ENCODE measurements at places on chromosomes 2 and 18.

GRCh38 chr18:74126684-74127655 lies 20.7 kb downstream of the FBXO15 start:
- no peak for DNase-seq

DNA sequence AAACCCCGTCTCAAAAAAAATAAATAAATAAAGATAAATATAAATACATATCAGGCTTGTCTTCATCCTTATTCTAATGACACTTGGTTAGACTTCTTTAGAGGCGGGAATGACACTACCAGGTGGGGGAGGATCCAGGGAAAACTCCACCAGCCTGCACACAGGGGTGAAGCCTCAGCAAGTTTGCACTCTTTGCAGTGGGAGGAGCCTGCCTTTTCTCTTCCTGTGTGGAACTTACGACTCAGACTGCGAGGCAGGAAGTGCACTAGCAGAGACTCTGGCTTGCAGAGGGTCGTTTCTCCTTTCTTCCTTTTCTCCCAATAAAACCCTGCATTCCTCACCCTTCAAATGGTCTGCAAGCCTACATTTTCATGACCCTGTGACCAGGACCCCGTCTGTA lies 153.6 kb upstream of the CBLN2 start:
- no peak for DNase-seq

GRCh38 chr2:99640635-99641151 lies 150.9 kb upstream of the REV1 start:
- DNase-seq: no peak

- no peak for DNase-seq
Measured at GRCh38 chr2:199458009-199458805, 468 bp upstream of the SATB2 start.

- DNase-seq: no peak
Measured at GRCh38 chr2:71153585-71154224, 23.3 kb downstream of the MPHOSPH10 start.

DNA sequence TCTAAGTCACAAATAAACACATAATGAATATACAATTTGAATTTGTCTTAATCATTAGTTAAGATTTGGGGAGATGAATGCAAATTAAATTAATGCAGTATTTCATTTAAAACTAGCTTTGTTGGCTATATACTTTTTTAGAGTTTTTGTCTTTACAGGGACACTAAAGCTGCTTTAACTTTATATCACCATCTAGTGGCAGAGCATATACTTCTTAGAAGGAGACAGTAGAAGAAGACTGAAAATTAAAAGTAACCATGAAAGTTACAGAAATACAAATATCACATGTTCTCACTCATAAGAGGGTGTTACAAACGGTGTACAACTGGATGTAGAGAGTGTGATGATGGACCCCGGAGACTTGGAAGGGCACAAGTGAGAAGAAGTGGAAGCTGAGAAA lies 268.3 kb upstream of the NETO1 start:
- DNase-seq: no peak

DNA sequence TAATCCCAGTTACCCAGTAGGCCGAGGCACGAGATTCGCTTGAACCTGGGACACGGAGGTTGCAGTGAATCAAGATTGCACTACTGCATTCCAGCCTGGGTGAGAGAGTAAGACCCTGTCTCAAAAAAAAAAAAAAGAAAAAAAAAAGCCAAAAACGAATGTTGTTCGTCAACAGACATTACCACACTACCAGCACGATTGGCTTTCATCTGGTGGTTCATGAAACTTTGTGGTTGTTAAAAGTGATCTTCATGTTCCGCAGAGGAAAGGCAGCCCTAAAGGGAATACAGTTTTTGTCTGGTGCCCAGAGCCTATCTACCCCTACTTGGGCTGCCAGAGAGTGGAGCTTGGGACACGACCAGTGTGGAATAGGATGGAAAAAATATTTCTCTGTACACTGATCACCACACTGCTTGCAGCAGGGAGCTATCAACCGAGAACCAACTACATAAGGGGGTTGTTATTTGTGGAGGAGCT lies 13.6 kb upstream of the CXCR4 start:
- no peak for DNase-seq

GRCh38 chr2:205045706-205046105 lies 500.4 kb downstream of the PARD3B start:
- DNase-seq: no peak

GRCh38 chr2:25023333-25023732 lies 18.5 kb upstream of the EFR3B start:
- no peak for DNase-seq

Data from stimulated activated CD8-positive, alpha-beta memory T cell treated with anti-CD3 and anti-CD28 coated beads, Interleukin-4, amount 100 ng/mL, for 4 hours (primary cell).